ENCODE measurements at places on chromosomes 16 and 17.

GRCh38 chr16:10564591-10564990, 15.8 kb downstream of the EMP2 start:
- no peak for DNase-seq

DNA sequence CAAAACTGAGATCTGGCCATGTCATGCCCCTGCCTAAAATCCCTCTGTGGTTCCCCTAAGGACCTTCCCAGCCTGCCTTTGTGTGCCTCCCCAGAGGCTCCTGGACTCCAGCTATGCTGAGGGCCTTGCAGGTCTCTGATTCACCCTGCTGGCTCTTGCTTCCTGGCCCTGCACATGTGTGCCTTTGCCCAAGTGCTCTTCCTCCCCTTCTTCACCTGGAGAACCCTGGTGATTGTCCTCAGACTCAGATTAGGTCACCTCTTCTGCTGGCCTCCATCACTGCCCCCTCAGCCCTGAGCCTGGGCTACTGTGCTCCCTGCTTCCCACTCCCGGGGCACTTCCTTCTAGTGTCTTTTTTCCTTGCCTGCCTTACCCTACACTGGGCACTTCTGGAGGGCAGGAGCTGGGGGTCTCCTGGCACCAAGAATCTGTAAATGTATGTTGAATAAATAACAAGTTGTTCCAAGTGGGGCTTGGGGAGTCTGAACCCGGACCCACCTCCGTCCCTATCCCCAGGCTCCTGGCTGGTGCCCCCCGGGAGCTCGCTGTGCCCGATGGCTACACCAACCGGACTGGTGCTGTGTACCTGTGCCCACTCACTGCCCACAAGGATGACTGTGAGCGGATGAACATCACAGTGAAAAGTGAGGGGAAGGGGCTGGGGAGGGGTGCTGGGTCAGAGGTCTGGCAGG, 7.8 kb downstream of the ITGA3 start:
- no peak for DNase-seq

- no peak for DNase-seq
Measured at GRCh38 chr16:16014329-16015224, 65.2 kb downstream of the ABCC1 start.

GRCh38 chr16:87161822-87162676, 155.1 kb downstream of the C16orf95 start:
- no peak for DNase-seq

- no peak for DNase-seq
Measured at GRCh38 chr16:56667581-56668571, at the start of gene MT1G. Gene MT1G (minus strand): TSS chr16:56668065. CDS start chr16:56667993, 72 bp downstream.

GRCh38 chr16:12083631-12084030, 107.1 kb downstream of the SNX29 start:
- DNase-seq: no peak

- DNase-seq: no peak
Measured at GRCh38 chr17:44496815-44497214, 6.4 kb downstream of the GPATCH8 start.

- DNase-seq: no peak
Measured at GRCh38 chr16:31147574-31147973, 2.3 kb downstream of the PRSS36 start.

GRCh38 chr16:74585846-74586443, 21.0 kb downstream of the GLG1 start:
- DNase-seq: no peak

GRCh38 chr16:2183671-2184070, 12.7 kb downstream of the CASKIN1 start:
- DNase-seq: no peak

DNA sequence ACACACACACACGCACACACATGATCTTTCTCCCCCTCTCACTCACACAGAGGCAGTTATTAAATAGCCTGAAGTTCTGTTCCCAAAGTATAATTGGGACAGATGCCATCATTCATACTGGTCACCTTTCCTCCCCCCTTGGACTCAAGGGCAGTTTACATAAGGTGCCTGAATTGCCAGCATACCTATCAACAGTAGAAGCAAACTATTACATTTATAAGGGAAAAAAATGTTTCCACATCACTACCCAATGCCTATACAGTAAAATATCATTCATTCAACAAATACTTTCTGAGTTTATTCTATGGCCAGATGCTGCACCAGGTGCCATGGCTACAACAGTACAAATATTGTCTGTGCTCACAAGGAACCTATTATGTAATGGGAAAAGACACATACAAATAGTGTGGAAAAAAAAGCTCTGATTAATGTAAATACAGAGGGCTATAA, 6.3 kb downstream of the CNTD1 start:
- no peak for DNase-seq

DNA sequence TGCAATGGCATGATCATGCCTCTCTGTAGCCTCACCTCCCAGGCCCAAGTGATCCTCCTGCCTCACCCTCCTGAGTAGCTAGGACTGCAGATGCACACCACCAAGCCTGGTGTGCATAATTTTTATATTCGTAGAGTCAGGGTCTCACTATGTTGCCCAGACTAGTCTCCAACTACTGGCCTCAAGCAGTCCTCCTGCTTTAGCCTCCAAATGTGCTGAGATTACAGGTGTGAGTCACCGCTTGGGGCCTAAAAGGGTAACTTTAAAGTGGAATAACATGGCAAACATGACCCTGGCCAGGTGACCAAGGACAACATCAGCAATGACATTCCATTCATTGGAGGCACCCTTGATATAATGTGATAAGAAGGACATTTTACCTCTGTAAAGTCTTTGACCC, 26.1 kb downstream of the HSBP1 start:
- no peak for DNase-seq

GRCh38 chr17:62101515-62101914, 36.4 kb upstream of the MED13 start:
- no peak for DNase-seq

DNA sequence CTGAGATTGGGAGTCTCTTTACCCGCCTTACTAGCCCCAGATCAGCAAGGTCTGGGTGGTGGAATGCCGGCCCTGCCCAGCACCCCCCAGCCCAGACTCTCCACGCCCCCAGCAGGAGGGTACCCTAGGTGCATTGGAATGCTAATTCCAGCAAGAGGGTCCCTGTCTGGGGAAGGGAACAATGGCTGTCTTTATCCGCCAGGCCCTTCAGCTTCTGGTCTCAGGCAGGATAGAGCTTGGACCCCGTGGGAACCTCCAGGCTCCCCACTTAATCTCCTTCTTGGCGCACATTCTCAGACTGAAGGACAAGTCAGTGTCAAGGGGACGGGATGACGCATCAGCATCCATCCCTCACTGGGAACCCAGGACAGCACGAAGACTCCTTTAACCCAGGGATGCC, 85.1 kb downstream of the LITAF start:
- DNase-seq: no peak

- no peak for DNase-seq
Measured at GRCh38 chr16:86883583-86884389, 305.4 kb downstream of the FOXL1 start.

GRCh38 chr16:85422196-85422631, 190.9 kb upstream of the GSE1 start:
- no peak for DNase-seq

Data from D721Med (cell line).